ENCODE measurements at places on chromosomes 11 and 22.

DNA sequence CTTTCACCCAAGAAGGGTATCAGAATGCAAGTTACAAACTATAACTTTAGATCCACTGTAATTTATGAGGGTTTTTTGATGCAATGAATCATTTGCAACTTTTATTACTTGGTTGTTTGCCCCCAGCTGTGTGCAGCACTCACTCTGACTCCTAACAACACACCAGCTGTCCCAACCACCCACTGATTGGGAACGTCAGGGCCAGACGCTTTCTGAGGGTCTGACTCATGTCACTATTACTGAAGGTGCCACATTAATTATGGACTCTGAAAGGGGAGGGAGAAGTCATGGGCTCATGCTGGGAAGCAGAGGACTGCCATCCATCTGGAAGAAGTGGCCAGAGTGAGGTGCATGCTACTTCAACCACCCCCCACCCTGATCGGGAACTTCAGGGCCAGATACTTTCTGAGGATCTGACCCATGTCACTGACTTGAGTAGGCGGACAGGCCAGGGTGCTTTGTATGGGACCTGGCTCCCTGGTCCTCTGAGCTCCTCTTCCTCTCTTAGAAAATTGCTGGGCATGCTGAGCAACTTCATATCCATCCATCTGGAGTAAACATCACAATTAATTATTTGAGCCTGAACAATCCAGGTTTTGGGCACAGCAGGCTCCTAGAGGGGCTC is 44.9 kb upstream of the DRD2 start:
- DNase-seq, result no peak

DNA sequence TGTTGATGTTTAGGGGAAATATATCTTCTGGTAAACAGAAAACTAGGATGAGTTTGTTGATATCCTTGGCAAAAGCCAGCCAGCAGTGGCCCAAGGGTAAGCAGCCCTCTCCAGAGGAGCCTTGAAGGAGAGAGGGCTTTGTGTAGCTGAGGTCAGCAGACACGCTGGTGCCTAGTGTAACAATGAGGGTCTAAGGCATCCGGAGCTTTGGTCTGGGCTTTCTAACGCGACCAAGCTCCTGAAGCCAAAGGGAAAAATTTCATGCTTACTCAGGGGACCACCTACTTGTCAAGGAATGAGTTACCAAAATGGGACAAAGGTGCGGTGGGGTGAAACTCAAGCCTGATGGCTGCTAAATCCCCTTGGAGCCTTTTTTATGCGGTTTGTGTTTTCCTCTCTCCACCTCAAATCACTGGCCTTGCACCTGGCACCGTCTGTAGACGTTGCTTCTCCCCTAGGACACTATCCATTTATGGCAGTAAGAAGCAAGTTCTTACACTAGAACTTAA is 134.9 kb downstream of the DBX1 start:
- no peak for DNase-seq

- DNase-seq, result no peak
These were observed 102.0 kb downstream of the TBC1D22A start for GRCh38 chr22:46864314-46865051.

DNA sequence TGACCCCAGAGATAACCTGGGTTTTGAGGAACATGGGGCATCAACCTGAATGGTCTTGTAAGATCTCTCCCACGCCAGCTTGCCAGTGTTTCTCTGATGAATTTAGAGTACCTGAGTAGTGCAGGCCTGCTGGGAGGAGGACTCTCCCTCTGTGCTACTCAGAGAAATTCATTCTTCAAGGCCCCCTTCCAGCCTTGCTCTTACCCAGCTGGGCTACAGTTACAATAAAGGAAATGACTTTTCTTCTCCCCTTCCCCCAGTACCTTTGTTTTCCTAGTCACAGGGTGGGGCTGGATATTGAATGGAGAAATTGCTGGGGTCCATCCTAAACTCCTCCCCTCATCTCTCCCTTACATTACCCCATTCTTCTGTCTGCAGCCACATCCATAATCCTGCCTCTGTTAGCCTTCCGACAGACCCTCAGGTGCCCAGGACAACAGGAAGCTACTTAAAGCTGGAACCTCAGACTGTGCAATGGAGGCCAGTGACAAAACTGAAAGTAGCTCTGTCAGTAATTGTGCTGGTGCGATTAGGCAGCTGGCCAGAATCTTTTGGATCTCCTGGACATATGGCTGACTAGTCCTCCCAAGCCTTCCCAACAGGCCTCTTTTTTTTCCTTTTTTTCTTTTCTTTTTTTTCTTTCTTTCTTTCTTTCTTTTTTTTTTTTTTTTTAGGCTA is 17.4 kb downstream of the LIMK2 start:
- DNase-seq, result peak; percentile 48

DNA sequence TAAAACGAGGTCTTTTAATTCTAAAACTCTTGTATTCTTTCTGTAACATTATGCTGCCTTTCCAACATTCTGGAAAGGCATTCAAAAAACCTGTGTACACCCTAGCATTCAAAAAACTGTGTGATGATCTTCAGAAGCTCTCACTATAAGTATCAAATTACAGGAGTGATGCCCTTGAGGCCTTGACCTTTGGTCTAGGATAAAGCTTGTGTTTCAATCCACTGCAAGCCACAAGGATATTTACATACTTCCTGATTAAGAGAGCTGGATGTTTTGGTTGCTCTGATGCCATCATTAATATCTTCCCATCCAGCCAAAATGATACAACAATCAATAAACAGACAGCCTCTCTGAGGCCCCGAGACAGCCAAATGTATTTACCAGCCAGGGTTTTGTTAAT is 11.9 kb downstream of the CLPB start:
- DNase-seq, result no peak

DNA sequence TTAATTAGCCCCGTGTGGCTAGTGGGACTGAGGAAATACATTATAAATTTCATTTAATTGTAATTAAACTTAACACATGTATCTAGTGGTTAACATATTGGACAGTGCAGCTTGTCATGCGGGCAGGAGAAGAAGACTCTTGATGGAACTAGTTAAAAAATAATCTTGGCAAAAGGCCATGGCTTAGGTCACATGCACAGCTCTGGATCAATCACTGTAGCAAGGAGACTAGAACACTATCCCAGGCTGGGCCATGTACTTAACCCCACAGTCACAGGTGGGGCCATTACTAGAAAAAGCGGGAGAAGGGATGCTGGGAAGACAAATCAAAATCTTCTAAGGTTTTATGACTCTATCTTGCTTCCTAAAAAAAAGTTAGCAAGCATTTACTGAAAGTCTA is 8.7 kb upstream of the HEPACAM start:
- no peak for DNase-seq

GRCh38 chr11:113073290-113073953 is 112.2 kb downstream of the NCAM1 start:
- no peak for DNase-seq

DNA sequence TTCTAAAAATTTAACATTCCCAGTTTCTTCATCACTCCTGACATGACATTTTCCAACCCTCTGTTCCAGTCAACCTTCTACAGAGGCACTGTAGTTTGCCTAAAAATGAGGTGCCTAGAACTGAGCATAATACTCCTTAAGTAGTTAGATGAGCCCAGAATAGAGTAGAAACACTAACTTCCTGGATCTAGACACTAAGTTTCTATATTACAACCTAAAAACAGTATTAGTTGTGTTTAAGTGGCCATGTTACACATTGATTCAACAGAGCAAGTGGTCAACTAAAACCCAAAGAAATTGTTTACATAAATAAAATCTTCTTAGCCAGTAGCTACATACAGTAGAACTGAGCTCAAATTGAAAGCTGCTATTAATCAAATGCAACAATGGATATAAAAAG is 1.3 kb downstream of the HPS5 start:
- no peak for DNase-seq

- no peak for DNase-seq
These were observed 617.1 kb downstream of the BRD1 start for GRCh38 chr22:49210606-49211005.

DNA sequence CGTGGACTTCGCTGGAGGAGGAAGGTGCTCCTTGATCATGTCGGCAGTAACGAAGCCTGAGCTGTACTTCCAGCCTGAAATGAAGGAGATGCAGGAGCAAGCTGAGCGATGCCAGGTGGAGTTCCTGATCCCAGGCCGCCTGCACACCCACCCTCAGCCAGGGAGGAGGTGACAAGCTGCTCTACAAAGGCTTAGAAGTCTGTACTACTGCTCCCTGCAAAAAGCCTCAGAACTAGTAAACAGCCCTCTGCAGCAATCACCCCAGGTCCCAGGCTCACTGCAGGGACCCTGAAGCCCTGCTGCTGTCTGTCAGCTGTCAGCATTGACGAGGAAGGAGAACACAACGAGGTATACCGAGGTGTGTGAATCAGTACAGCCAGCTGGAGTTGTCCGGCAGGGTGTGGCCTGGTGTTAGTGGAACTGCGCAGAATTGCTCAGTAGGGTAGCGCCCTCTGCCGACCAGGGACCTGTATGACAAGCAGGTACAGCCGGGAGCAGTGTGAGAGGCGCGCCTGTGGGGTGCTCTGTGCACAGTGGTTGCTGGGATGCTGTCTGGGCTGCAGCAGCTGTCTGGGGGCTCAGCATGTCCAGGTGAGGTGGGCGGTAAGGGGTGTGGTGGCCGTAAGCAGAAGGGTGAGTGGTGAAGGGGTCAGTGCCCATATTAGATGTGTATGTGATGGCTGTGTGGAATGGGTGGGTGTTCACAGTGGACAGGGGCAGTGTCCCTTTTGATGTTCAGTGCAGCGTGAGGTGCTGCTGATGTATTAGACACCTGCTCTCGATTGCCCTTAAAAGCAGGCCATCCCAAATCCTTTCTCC is 7.6 kb downstream of the CYB5R2 start:
- peak; percentile 44 for DNase-seq

DNA sequence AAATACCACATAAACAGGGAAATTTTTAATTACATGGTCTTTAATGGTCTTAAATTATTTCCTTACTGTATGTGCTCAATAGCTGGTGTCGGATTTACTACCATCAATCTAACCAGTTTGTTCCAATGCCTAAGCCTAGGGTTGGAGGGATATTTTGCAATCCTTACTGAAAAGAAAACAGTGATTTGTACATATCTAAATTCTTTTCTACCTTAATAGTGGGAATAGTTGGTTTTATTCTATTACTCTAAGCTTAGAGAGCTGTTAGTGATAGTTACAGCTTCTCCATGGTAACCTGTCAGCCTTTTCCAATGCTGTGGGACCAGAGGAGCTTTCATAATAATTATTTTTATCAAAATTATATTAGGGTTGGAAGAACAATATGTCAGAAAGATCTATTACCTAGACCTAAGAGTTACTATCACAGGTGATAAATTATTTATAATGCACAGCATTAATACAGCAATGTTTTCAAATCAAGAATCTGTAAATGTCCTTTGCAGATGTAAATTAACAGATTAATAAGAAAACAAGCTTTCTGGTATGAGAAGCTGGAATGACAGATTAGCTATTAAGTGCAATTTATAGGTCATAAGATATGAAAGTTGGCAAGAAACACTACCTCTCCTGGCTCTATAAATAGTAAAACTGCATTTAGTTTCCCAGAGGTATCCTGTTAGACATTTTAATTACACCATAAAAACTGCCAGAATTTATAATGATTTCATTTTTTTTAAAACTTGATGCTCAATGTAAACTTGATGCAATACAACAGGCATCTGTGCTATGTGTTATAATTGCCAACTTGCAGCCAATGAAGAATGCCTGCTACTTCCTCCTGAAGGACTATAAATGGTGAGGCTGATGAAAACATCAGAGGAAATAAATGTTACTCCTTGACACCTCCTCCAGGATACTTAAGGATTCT is 262.0 kb upstream of the PITPNB start:
- DNase-seq, result peak; percentile 8

DNA sequence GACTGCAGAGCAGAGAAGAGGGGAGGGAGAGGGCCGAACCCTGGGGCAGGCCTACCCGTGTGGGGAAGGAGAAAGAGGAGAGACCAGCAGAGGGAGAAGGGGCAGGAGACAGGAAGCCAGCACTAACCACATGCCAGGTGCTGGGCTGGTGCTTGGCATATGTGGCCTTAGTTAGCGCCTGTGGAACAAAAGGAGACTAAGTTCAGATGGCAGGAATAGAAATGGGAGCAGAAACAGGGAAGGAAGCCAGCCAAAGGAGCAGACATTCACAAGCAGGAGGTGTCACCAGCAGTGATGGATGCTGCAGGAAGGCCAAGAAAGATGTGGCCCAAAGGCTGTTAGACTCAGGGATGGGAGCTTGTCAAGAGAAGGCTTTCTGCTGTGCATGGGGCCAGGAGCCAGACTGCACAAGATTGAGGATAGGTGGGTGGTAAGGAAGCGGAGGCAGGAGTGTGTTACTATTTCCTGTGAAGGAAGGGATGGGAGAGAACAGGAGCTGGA is 26.7 kb downstream of the TREH start:
- no peak for DNase-seq

- no peak for DNase-seq
These were observed 643.4 kb downstream of the JRKL start for GRCh38 chr11:97033178-97033577.

- no peak for DNase-seq
These were observed 10.9 kb downstream of the CD5 start for GRCh38 chr11:61113201-61113600.

DNA sequence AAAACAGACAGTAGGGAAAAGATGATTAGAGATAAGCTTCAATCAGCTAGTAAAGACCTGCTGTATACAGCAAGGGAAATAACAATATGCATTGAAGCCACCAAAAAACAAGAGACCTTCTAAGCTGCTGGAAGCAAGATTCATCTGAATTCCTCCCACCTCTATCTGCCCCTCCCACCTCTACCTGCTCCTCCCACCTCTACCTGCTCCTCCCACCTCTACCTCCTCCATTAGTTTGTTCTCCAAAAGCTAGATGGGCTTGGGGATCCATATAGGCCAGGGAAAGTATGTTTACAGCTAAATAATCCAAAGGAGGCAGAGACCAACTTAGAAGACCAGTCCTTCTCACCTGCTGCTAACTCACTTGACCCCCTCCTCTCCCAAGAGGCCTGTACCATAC is 33.2 kb downstream of the PAK1 start:
- DNase-seq, result no peak

DNA sequence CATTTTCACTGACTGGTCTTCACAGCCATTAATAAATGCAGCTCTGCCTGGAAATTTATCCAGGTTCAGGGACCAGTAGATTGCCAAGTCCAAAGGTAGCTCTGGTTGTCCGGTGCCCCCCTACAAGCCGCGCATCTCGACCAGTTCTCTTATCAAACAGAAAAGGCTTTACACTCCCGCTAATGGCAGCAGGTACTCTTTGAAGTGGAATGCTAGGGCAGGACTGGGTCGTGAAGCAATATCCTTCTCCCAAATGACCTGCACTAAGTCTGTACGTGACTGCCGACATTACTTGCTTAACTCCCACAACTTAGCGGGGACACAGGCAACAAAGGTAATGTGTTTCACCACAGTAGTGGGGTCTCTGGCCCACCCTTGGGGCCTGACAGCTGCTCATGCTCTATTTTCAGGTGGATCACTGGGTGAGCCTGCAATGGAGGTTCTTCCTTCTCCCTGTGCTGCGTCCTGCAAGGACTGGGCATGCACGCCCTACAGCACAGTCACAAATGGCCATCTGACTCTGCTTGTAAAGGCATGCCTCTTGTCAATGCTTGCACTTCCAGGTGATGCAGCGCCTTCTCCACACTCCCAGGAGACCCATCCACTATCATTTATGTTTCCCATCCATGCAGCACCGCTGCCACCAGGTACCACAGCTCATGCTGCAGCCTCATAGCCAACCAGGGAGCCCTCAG is 96.1 kb upstream of the CTSC start:
- no peak for DNase-seq

- DNase-seq, result peak; percentile 15
These were observed 11.1 kb downstream of the PLAAT3 start for GRCh38 chr11:63603180-63603518.

GRCh38 chr11:4138497-4138896 is 43.9 kb downstream of the RRM1 start:
- no peak for DNase-seq

- DNase-seq, result no peak
These were observed 59.8 kb upstream of the WNT7B start for GRCh38 chr22:46036558-46037408.

Data from IMR-90 (cell line).